ENCODE measurements at places on chromosomes 11 and 22.

- peak; percentile 89 for DNase-seq
Measured at GRCh38 chr11:353179-353873, 16.0 kb upstream of the B4GALNT4 start.

- DNase-seq: no peak
Measured at GRCh38 chr11:66285250-66285947, 3.5 kb downstream of the YIF1A start.

DNA sequence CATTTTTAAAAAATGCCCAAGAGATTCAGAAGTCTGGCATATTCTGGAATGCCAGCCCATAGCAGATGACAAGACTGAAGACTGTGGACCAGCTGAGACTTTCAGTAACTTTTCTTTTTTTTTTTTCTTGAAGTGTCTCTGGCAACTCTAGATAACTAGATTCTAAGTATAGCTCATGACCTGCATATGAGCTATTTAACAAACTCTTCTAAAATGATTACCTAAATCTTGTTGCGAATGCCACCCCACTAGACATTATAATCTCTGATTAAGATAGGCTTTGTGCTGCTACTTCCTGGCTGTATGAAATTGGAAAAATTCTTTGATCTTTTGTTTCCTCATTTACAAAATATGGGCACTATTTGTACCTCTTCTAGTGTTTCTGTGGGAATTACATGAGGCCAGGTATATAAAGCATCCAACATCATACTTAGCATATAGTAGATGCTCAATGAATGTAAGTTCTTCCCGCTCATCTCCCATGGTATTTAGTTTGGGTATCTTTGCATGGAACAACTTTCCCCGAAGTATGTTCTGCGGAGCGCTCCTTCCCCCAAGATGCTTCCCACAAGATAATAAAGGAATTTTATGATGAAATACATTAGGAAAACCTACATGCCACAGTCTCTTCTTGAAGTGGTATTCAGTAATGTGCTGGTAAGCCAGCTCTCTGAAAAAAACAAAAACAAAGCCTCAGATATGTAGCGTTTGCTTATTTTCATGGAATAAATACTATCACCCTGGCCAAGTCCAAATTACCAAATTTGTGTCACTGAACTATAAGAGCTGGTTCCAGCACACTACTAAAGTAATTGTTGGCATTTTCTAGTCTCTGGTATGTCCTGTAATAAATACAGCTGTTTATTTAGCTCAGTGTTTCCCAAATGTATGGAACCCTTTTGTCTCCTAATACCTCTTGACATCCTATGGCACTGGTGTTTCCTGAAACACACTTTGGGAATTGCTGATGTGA, 86.8 kb upstream of the TIMP3 start:
- DNase-seq: peak; percentile 19

DNA sequence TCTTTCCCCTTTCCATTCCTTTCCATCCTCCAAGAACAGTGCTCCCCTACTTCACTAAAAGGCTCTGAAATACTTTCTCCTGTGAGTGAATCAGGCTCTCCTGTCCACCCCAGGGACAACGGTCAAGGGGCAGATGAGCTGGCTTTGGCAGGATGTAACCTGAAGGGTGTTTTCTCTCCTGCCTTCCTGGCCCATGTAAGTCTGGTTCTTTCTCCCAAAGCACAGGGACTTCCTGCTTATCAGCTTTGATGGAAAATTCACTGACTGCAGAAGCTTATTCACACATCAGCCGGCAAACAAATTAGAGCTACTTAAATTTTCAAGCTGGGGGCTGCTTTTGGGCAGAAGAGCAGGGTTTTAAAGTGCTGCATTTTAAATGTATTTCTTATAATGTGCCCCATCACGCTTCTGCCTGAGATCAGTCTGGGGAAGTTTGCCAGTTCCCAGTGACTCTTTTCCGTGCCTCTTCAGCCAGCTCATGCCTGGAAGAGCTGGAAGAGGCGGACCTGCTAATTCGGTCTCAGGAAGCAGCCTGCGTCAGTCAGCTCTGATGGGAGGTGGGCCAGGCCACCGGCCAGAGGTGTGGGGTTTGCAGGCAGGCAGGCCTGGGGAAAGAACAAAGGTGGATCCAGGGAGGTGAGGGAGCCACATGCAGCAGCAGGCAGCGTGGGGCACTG, 140.4 kb upstream of the TBCEL start:
- peak; percentile 79 for DNase-seq

All from fibroblast of the aortic adventitia (primary cell).